ENCODE measurements at places on chromosomes 4 and X. TPM values are rescaled to one million over a fixed set of nuclear protein-coding genes. Genes with fewer than 3 reads are reported as not detected.

RLIM gene
- total RNA-seq = 36.9 TPM

USP9X gene
- 91.4 TPM for total RNA-seq

DNA sequence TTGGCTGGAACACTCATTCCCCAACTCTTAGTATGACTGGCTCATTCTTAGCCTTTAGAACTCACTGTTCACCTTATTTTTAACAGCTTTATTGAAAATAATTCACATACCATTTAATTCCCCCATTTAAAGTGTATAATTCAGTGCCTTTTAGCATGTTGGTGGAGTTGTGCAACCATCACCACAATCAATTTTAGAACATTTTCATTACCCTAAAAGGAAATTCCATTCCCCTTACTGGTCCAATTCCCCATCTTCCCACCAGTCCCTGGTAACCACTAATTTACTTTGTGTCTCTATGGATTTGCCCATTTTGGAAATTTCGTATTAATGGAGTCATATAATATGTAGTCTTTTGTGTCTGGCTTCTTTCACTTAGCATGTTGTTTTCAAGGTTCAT lies 19.7 kb downstream of the NHSL2 start:
- no peak for DNase-seq

NAT8L gene
- total RNA-seq = 0.33 TPM

- DNase-seq = no peak
Measured at GRCh38 chrX:39774774-39775328, 322.9 kb downstream of the BCOR start.

DNA sequence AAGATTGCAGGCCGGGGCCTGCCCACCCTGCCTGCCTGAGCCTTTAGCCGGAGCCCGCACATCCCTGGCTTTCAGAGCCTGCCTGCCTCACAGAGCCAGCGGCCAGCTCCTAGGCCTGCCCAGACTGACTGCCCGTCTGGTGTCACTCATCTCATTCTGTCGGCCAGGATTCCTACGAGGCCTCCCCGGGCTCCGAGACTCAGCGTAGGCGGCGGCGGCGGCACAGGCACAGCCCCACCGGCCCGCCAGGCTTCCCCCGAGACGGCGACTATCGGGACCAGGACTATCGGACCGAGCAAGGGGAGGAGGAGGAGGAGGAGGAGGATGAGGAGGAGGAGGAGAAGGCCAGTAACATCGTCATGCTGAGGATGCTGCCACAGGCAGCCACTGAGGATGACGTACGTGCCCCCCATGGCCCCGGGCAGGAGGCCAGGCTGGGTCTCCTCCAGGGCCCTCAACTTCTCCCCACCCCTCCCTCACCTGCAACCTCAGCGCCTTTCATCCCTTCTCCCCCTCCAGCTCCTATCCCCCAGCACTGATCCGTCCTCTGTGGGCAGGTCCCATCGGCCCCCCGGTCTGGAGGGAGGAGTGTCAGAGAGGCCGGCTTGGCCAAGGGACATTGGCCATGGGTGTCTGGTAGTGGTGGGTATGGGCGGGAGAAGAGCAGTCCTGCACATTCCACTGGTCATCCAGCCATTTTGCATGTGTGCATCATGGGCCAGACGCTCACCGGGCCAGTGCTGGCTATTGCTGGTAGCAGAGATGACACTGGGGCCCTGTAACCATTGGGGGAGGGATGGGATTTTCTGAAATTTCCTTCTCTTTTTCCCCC lies 22.6 kb upstream of the UBA1 start:
- DNase-seq = peak; percentile 24

- DNase-seq = no peak
Measured at GRCh38 chrX:155874571-155875244, 6.4 kb upstream of the VAMP7 start.

PNMA5 gene
- not detected for total RNA-seq

GPR50 gene
- not detected for total RNA-seq

GYPE gene
- 3.9 TPM for total RNA-seq

DNA sequence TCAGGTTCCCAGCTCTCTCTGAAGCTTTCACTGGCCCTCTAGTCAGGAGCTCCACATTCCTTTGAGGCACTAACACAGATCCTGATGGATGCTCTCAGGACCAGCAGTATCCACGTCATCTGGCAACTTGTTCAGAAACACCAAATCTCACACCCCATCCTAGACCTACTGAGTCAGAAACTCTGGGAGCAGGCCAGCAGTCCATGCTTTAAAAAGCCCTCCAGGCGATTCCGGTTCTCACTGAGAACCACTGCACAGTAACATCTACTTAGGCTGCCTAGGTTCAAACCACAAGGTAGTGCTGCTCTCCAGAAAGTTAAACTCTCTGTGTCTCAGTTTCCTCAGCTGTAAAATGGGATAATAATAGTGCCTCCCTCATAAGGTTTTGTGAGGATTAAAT lies 55.3 kb downstream of the CCDC158 start:
- no peak for DNase-seq

DNA sequence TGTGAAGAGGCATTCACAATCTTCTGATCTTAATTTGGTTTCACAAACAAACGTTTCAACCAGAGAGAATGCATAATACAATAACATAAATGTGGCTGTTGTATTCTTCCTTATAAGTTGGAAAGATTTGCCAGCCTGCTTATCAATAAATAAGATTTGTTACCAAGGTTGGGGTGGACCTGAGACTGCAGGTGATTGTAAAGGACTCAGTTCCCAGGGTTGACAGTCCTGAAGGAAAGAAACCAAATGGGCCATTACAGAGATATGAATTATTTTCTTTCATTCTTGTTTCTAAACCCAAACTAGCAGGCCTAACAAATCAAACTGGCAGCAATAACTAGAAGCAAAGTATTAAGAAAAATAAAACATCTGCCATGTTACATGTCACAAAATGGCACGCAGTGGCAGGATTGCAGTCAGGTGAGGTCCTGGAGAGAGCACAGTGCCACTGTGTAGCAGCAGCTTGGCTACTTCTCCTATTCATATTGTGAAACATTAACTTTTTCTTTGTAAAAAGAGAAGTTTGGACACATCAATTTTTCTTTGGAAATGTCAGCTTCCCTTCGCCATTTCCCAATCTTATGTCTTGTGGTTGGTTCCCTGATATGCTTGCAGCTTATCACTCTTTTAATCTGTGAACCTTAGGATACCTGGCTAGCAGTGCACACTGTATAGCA lies 133.8 kb upstream of the EMCN start:
- no peak for DNase-seq

- DNase-seq = no peak
Measured at GRCh38 chr4:169815606-169816005, 57.9 kb upstream of the HPF1 start.

DNA sequence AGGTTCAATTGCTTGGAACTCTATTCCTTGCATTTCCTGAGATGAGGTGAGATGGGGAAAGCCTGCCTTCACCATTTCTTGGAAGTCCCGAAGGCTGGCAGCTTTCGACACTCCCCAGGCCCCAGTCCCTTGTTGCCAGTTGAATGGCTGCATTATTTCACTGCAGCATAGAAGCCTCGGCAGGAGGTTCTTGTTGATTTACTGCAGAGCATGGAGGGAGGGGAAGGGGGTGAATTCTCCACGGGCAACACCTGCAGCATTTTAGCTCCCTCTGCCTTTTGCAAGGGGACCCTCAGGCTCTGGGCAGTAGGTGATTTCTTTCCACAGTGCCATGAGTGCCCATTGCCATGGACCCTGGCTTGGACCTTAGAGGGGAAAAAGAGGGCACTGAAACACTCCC lies 10.7 kb upstream of the BCLAF3 start:
- DNase-seq = no peak

DNA sequence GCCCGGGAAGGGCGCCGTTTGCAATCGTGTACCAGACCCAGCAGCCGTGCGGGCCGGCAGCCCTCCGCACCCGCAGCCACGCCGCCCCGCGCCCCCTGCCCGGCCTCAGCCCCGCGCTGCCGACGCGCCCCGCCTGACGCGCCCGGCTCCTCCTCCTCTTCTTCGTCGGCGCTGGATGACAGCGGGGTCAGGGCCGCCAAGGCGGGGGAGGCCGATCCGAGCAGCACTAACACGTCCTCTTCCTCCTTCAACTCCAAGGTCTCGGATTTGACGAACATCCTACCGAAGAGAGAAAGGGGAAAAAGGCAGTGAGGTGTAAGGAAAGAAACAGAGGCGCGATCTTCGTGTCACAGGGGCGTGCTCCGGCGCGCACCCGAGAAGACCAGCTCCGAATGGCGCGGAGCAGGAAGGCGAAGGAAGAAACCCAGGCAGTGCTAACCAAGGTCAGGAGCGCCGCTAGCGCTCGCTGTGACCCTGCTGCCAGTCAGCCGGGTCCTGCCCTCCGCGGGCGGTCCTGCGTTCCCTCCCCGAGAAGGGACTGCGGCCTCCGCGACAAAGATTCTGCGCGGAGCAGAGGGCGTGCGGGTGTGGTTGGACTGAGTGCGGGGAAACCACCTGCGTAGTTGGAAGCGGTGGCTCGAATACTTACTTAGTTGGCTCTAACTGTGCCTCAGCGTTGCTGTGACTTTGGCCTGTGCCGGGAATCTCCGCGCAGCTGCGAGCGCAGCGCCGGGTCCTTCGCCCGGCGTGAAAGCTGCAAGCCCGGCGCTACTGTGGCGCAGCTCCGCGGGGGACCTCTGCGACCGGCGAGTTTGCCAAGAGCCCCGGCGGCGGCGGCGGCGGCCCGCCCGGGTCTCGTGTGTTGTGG lies 548 bp downstream of the NEUROG2 start:
- peak; percentile 79 for DNase-seq
